NCI-H1105 treated with DMSO at 0.1 percent for 48 hours (cell line): ENCODE measurements at places on chromosomes 1 and 21.

DNA sequence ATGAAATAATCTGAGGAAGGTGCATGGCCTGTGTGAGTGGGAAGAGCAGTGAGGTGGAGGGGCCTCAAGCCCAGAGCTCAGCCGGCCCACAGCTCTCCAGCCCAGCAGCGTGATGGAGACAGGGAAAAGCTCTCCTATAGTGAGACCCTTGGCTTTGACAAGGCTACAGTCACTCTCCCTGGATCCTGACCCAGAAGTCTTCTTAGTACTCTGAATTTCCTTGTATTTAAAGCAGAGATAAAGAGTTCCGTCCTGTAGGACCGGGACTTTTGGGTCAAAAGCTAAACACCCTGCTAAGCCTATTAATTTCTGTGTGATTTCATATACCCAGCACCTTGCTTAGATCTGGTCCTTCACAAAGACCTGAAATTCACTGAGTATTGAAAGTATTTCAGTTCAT is 48.2 kb upstream of the F3 start:
- DNase-seq = no peak

- DNase-seq = no peak
These were observed 9.9 kb downstream of the KIAA1614 start for GRCh38 chr1:180922631-180923015.

GRCh38 chr1:217627431-217627830 is 3.5 kb downstream of the GPATCH2 start:
- DNase-seq = no peak

- no peak for DNase-seq
These were observed 118.2 kb downstream of the FAF1 start for GRCh38 chr1:50841791-50842387.

- no peak for DNase-seq
These were observed 117.9 kb downstream of the SLC30A10 start for GRCh38 chr1:219810451-219810850.

GRCh38 chr1:70977041-70977440 is 70.6 kb downstream of the PTGER3 start:
- DNase-seq = no peak

DNA sequence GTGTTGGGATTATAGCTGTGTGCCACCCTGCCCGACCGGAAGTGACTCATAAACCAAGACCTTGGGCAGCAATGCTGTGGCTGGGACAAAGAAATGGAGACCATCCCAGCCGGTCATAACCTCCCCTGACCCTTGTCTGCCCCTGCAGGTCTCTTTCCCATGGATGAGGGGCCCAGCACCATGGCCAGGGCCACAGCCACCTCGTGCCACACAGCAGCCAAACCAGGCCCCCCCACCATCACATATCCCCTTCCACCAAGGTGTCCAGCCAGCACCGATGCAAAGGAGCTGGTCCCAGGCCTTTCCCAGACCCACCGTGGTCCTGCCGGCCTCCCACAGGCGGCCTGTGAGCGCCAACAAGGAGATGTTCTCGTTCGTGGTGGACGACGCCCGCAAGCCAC is 42.2 kb downstream of the FHAD1 start:
- no peak for DNase-seq

DNA sequence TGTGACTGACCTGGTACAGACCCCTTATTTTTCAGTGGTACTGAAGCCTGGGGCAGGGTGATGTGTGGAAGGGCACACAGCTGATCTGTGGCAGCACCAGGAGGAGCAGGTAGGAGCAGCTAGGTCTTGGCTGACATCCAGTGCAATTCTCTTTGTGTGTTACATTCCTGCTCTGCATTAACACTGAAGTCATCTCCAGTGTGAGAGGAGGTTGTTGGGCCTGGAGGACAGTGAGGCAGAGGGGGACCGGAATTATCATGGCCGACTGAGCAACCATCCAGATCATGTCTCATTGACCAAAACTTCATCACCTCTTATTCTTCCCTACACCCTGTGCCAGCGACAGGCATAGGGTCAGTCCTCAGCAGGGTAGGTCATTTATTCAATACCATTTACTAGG is 1.5 kb downstream of the SLAMF8 start:
- DNase-seq = peak; percentile 46

DNA sequence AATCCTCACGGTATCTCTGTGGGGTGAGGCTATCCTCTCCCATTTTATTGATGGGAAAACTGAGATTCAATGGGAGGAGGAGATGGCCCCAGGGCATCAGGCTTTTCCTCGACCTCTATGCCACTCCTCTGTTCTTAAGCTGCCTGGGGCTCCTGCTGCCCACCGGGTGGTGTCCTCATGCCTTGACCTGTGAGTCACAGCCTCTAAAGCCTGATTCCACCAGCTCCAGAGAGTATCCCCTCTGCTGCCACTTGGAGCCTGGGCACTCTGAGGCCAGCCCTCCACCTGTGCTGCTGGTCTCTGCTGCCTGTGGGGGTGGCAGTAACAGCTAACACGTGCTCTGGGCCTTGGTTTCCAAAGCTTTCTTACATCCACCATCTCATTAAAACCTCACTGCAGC is 241.2 kb downstream of the TRABD2B start:
- DNase-seq = no peak

DNA sequence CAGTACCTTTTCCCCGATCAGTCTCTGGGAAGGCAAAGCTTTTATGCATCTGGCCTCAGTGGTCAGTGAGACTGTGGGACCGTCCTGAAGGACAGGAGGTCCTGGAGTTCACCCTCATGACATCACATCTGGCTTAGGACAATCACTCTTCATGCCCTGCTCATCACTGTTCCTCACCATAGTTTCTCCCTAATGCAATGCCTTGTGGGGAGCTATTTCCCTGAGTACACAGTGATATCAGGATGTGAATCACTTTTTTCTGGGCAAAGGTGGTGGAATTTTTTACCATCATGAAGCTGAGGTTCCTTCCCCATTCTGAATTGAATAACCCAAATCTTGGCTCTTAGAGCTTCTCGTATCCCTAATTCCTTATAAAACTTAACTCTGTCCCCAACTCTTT is 34.8 kb upstream of the CFAP126 start:
- DNase-seq = no peak

GRCh38 chr1:104905322-104905721 is 1155.6 kb downstream of the AMY1C start:
- DNase-seq = no peak

DNA sequence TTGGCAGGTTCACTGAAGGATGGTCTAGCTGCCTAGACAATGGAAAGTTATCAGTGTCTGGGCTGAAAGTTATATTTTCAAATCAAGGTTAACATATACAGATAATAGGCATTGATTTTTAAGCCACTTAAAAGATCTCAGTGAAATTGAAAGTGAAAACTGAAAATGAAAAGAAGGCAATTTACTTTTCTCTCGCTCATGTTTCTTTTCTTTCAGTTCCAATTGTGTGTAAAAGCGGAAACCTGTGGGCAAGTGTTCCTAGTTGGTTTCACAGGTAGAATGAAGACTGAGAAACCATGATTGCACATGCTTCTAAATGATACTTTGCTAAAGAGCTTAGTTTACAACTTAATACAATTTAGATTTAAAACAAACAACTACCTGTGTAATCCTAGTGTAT is 383.7 kb downstream of the ZP4 start:
- DNase-seq = no peak

DNA sequence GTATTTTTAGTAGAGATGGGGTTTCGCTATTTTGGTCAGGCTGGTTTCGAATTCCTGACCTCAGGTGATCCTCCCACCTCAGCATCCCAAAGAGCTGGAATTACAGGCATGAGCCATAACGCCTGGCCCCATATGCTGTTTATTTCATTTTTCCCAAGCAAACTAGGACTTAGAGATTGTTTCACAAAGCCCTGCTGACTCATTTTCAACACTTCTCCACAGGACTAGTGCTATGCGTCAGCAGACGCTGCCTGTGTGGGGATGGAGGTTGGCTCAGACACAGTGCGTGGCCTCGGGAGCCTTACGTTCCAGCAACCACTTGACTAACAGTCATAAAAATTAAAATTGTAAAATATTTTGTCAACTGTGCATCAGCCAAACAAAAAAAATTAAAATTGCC is 22.7 kb downstream of the PKNOX1 start:
- no peak for DNase-seq

- DNase-seq = no peak
These were observed 66.1 kb upstream of the FAM3B start for GRCh38 chr21:41250519-41250918.

- DNase-seq = peak; percentile 77
These were observed 38.8 kb downstream of the HLCS start for GRCh38 chr21:36927719-36928117.

DNA sequence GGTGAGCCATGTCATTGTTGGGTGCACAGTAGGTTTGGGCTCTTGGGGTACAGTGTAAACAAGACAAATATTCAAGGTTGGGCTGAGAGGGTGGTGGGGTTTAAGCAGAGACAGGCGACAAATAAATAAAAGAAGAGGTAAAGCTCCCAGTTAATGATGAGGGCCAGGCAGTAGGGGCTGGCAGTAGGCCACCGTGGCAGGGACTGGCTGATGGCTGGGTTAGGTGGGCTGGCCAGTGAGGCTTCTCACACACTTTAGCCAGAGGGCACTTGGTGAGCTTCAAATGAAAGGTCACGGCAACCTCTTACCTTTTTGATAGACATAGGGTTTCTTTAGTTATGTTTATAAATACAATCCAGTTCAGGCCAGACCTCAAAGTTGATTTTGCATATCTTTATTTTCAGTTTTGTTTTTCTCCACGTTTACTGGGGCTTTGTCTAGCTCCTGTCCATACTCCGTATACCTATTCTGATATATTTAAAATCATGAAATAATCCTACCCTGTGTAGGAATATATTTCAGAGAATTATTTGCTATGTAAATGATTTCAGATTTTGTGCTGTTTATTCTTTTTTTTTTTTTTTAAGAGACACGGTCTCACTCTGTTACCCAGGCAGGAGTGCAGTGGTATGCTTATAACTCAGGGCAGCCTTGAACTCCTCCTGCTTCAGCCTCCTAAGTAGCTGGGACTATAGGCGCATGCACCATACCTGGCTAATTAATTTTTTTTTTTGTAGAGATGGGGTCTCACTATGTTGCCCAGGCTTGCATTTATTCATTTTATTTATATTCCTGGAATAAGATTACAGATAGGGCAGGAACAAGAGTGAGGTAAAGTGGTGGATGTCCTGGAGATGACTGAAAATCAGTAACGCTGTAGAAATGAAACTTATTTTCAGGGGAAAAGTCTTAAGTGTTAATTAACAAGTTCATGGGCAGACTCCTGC is 122.7 kb downstream of the RYR2 start:
- DNase-seq = no peak

- DNase-seq = no peak
These were observed 46.1 kb upstream of the TRAPPC10 start for GRCh38 chr21:43965911-43966585.

DNA sequence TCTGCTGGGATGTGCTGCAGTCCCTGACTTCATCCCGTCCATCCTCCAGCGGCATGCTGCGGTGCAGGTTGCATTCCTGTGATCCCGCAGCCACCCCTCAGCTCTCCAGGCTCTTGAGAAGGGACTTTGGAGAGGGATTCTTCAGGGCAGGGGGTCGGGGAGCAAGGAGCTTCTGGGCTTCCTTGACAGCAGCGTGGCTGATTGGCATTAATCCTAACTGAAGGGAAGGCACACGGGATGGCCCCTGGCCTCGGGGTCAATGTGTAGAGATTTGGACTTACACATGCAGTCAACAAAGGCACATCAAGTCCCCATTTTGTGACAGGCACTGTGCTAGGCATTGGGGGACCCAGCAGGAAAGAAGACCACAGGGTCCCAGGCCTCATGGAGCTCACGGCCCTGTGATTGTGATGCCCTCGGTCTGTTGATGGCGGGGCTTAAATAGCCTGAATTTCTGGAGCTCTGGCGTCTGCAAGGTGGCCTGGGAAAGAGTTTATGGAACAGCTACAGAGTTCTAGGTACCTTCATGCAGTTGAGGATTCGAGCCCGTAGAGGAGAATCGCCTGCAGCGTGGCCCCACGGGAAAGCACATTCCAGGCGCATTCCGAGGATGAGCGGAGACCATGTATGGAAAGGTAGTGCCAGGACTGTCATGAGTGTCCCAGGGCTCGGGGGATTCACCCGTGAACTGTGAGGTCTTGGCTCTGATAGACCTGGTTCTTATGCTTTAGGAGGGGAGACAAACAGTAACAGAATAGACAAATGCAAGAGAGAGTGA is 20.1 kb downstream of the PSEN2 start:
- no peak for DNase-seq

DNA sequence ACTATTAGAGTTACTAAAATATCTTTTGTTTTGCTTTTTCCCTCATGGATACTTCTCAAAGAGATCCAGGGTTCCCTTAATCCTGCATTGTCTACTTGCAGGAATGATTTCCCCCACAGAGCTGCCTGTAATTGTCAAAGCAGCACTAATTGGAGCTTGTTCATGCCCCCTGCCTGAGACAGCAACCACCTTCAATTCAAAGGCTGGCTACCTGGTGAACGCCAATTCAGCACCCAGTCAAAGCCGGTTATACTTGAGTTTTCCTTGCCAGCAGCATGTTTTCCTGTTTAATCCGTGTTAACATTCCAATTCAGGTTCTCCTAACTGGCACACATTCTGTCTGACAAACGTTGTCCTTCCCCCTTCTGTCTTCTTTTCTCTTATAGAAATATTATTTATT is 382.9 kb downstream of the NTNG1 start:
- no peak for DNase-seq
